Activated T-cell treated with anti-CD3 and anti-CD28 coated beads for 4 hours (primary cell): ENCODE measurements at places on chromosomes 6 and 20.

DNA sequence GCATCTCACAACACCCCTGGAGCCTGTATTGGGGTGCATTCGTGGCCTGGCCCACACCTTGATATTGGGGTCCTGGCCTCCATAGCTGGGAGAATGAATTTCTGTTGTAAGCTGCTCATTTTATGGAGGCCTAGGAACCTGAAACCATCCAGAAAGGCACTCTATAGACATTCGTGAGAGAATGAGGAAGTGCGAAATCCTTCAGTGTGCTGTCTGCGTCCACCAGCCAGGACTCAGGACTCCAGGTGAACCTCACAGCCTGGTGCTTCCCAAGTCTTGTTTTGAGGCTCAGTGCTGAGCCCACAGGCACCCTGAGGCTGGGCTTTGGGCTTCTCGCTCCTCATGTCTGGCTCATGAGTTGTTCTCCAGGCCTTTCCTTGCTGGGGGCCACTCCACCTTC is 11.9 kb upstream of the RBBP8NL start:
- no peak for DNase-seq

DNA sequence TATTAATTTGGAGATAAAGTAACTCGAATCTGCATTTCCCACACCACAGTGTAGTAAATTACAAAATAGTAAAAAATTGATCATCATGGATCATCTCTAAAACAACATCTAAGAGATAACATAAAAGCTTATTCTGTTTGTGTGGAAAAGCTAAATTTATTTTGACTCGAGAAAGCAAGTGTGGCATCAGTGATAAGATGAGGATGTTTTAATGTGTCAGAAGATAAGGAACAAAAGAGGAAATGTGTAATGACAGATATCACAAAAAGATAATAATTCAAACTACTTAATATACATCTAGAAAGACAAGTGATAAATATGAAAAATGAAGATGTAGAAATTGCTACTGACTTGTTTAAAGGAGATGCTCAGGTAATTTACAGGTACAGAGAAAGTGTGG is 74.1 kb downstream of the DNAH8 start:
- no peak for DNase-seq

- no peak for DNase-seq
These were observed 29.2 kb downstream of the C6orf58 start for GRCh38 chr6:127606131-127606562.

DNA sequence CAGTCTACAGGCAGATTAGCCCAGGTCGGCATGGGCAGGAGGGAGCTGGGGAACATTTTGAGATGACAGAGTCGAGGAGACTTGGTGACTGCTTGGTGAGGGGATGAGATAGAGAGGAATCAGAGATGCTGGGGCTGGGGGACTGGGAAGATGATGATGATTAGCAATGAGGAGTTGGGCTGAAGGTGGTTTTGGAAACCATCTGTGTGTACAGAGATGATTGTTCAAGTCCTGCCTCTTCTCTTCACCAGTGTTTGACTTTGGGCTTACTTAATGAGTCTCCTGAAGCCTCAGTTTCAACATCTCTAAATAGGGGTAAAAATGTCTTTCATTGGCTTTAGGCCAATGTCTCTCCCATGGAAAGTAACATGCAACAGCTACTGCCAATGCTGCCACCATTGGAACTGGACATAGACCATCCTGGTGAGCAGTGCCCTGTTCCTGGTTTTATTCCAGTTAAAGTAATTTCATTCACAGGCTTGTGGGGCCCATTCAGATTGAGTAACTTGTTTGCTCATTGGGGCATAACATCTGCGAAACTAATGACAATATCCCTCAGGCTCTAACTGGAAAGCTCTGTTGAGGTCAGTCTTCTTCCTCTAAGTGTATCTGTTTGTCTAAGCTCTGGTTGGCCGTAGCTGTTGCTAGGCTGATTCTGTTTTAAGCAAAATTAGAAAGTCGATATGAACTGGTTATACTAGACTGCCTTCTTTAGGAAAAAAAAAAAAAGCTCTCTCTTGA is 99.1 kb downstream of the ARMC2 start:
- DNase-seq: no peak

- no peak for DNase-seq
These were observed 31.6 kb upstream of the MRPS10 start for GRCh38 chr6:42249279-42249678.

GRCh38 chr6:43081043-43081442 is 4.9 kb downstream of the PTK7 start:
- DNase-seq: no peak
